Pulmonary artery endothelial cell (primary cell): ENCODE measurements at places on chromosomes 5 and 9.

GRCh38 chr5:150703762-150704161, 2.9 kb upstream of the RBM22 start:
- DNase-seq, result no peak

GRCh38 chr5:169356181-169356580, 55.2 kb upstream of the SLIT3 start:
- DNase-seq, result no peak

DNA sequence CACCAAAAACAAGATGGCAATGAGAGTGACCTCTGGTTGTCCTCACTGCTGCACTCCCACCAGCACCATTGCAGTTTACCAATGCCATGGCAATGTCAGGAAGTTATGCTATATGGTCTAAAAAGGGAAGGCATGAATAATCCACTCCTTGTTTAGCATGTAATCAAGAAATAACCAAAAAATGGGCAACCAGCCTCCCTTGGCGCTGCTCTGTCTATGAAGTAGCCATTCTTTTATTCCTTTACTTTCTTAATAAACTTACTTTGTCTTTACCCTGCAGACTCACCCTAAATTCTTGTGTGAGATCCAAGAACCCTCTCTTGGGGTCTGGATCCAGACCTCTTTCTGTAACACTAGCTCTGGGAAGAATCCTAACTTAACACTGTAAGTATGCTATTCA, 127.4 kb upstream of the IFNE start:
- DNase-seq, result no peak

DNA sequence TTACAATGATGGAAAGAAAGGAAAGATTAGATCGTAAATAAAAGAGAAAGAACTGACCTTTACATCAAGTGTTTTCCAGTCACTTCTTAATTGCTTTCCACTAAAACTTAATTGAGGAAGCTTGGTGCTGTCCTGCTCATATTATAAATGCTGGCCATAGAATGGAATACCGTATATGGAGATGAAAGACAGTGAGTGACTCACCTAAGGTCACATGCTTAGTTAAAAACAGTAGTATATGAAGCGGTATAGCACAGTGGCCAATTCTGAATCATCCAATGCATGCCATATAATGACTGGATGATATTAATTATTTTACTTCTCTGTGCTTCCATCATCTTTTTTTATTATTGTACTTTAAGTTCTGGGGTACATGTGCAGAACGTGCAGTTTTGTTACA, 482.4 kb upstream of the SGCD start:
- no peak for DNase-seq

- peak; percentile 93 for DNase-seq
Observed at GRCh38 chr9:76818271-76818670, 54.0 kb downstream of the PCA3 start.

DNA sequence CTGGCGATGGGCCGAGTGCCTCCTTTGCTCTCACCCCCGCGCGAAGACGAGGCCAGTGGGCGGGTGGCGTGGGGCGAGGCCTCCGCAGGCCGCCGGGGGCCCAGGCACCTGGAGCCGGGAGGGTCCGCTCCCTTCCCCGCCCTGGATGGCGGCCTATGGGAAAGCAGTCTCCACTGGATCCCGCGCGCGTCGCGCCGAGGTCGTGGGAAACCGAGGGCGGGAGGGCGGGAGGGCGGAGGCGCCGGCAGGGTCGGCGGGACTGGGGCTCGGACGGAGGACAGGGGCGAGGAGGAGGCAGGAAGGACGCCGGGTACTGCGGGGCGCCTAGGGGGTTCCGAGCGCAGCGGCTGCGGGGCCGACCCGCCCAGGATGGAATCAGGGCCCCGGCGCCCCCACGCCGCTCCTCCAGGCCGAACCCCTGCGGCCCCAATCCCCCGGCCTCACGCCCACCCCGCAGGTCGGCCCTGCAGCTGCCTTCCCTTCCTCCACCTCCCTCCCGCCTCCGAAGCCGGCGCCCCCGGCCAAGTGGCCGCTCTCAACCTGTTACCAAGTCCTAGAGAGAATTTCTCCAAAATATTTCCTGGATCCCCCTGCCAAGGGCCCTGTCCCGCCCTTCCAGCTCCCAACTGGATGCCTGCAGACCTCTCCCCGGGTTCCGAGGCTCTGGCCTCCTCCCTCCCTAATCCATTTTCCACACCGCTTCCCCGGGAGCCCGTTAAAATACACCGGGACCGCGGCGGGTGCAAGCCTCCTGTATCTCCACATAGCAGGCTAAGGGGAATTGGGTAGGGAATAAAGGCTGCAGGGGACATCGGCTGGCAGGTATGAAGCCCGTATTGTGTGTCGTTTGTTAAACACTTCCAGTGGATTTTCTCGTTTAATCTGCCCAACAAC, 146.3 kb downstream of the ERCC6L2 start:
- DNase-seq, result no peak

DNA sequence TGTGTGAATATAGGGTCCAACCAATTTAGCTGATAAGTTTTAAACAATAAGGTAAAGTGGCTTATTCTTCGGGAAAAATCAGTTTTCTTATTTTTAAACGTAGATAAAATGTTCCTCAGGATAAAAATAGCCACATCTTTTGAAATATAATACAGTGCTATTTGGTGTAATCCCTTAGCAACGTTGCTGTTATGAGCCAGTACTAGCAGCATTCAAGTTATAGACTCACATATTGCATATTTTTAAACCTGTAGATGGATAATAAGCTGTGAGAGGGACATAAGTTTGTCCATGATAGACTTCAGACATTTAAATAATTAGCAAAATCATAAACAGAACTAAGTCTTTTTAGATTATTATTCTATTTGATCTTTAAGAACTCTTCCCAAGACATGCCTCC, 6.3 kb downstream of the PDE4D start:
- DNase-seq, result no peak

DNA sequence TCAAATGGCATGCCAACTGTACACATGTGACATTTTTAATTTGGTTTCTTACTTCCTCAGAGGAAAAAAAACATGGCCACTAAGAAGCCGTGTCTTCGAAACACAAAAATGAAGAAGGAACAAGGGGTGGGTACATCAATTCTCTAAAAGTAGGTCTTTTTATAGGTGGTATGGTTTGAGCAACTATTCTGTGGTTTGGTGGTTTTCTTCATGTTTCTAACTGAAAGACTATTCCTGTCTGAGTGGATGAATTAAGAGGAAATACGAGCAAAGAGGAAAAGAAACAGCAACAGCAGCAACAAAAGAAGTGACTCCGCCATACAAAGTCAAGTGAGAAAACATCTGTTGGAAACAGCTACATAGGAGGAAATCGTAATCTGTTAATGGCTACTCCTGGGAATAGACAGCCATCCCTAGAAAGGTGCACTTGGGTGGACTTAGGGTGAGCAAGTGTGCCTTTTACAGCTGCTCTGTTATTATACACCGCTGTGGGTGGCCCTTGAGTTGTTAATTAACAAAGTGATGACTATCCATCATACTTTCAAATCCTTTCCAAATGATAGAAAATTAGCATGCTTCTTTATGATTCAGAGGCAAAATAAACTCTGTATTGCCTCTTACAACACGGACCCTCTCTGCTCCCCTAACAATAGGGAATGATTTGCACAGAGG, 575.8 kb downstream of the TLE1 start:
- no peak for DNase-seq

- no peak for DNase-seq
Observed at GRCh38 chr5:177179431-177179830, 45.9 kb downstream of the NSD1 start.

- DNase-seq, result no peak
Observed at GRCh38 chr5:127290019-127290945, at the start of gene MEGF10. MEGF10 (plus strand) TSS chr5:127290796; CDS start chr5:127331309, 40,513 bp downstream.

GRCh38 chr9:35227284-35227683, 65.5 kb downstream of the UNC13B start:
- DNase-seq, result no peak

GRCh38 chr9:16121601-16122286, 568.9 kb downstream of the CCDC171 start:
- no peak for DNase-seq

- DNase-seq, result no peak
Observed at GRCh38 chr9:92138157-92138959, 23.1 kb upstream of the SPTLC1 start.

- no peak for DNase-seq
Observed at GRCh38 chr5:108543486-108543885, 161.6 kb upstream of the FBXL17 start.

GRCh38 chr5:140042643-140043507, at the start of gene NRG2:
NRG2 (minus strand) TSS chr5:140043299.
- DNase-seq, result no peak

GRCh38 chr5:151262532-151262931, 9.5 kb downstream of the GM2A start:
- DNase-seq, result no peak

- no peak for DNase-seq
Observed at GRCh38 chr9:16044579-16044881, 491.7 kb downstream of the CCDC171 start.

DNA sequence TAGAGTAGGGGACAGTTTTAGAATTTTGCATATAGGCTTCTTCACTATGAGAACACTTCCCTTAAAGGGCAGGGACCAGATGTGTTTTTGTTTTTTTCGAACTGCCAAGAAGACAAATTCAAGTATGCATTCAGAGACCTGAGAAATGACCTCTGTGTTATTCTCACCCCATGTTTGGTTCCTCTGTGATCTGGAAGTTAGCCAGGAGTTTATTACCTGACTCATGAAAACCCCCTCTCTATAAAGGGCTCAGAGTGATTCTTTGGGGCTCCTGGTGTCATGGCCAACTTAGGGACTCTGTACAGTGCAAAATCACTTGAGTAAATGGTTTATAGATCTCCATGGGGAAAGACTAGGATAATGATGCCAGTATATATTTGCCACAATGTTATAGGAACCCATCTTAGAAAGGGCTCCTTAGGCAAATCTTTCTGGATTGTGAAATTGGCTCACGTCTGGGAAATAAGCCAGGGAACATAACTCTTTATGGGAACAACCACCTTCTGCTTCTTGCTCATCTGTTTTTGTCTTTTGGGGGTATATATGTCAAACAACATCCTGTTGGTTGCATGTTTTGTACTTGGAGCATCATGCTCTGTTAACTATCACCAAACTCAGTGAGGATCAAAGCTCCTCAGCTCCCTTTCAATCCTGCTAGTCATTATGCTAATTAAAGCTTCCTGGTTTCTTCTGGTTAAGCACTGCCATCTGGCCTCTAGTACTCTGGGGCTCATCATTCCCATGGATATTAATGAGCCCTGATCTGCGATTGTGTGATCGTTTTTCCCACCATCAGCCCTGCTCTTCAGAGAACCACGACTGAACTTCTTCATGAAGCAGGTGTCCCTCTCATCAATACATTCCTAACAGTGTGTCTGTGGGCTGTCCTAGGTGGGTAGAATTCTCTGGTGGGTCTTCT, 173.4 kb upstream of the CDH12 start:
- DNase-seq, result no peak

DNA sequence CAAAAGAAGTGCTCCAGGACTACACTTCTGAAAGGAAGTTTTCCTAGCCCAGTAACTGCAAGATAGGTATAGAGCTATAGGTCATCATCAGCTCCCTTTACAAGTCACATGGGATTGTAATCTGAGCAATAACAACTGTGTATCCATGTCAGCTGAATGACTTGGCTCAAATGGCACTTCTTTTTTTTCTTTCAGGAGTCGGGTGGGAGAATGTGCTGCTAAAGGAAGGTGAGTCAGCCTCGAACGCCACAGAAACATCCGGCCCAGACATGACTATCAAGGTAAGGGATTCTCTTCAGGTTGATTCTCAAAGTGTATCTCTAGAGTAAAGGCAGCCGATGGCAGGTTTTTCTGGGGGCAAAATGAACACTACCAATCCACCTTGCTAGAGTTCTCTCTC, 192.2 kb downstream of the C9orf152 start:
- peak; percentile 92 for DNase-seq

- peak; percentile 30 for DNase-seq
Observed at GRCh38 chr9:20941174-20941690, 90.2 kb downstream of the HACD4 start.
